ENCODE measurements at places on chromosomes 16 and 17.
A peak's percentile ranks its signal among the peaks of the same experiment; 100 is the strongest.

GRCh38 chr16:65964752-65965151 lies 401.7 kb upstream of the CDH5 start:
- DNase-seq = no peak

- DNase-seq = no peak
Observed at GRCh38 chr17:31508288-31509094, 117.0 kb downstream of the RAB11FIP4 start.

DNA sequence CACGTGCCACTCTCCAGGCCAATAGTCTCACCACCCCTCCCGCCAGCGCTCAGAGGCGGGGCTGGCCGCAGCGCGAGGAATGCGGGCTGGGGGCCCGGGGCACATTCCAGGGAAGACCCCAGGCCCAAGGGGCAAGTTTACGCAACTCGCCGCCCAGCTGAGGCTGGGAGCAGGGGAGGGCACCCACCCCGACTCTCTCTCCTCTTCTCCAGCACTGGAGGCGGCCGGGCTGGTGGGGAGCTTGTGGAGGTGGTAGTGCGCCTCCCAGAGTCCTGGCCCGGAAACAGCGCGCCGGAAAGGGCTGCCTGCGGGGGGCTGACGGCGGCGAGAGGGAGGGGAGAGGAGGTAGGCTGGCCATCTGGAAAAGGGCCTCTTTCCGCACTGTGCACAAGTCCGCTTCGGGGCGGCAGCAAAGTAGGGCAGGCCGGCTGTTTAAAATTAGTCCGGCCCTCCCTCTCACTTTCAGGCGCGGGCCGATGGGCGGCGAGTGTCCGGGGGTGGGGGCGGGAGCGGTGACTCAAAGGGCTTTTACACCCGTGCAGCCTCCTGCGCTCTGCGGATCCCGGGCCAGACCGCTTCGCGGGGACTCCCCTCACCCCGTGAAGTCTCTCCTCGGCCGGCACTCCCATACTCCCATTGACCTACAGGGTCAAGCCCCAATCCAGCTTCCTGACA lies 1.1 kb downstream of the FHOD1 start:
- DNase-seq = peak; percentile 55

DNA sequence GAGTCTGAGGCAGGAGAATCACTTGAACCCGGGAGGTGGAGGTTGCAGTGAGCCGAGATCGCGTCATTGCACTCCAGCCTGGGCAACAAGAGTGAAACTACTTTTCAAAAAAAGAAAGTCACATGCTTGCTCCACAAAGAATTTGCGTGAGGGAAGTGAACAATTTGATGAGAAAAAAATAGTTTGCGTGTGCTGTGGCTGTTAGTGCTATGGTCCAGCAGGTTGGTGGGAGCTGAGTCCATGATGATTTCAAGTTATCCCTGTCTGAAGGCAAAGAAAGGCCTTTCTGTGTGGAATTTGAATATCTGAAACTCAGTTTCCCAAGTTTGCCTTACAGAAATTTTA lies 21.0 kb downstream of the PRCD start:
- DNase-seq = no peak

DNA sequence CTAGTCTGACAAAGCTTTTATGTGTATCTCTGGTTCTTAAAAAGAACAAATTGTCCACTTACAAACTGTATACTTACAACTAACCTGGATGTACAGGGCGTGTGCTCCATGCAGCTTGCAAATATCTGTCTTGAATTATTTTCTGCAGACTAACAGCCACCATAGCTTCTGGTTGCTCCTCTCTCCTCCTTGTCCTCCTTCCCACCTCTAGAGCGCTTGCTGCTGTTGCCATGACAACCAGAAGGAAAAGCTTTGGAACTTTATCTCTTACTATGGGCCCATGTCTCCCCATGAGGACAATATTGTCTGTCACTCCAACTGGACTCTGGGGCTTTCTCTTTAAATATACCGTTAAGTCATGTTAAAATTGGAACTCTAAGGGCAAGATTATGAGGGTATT lies 71.5 kb upstream of the DHX40 start:
- DNase-seq = no peak

- no peak for DNase-seq
Observed at GRCh38 chr16:17251496-17251895, 219.3 kb downstream of the XYLT1 start.

DNA sequence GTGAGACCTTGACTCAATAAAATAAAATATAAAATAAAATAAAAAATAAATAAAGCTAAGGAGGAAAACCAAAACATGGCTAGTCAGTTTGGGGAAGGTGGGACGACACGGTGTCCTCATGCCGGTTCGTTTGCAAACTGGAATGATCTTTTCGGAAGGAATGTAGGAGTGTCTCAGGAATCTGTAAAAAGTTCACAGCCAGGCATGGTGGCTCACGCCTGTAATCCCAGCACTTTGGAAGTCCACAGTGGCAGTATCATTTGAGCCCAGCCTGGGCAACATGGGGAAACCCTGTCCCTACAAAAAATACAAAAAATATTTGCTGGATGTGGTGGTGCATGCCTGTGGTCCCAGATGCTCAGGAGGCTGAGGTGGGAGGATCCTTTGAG lies 14.7 kb upstream of the RPTOR start:
- DNase-seq = no peak

GRCh38 chr17:40530531-40530994 lies 29.1 kb upstream of the TNS4 start:
- no peak for DNase-seq

DNA sequence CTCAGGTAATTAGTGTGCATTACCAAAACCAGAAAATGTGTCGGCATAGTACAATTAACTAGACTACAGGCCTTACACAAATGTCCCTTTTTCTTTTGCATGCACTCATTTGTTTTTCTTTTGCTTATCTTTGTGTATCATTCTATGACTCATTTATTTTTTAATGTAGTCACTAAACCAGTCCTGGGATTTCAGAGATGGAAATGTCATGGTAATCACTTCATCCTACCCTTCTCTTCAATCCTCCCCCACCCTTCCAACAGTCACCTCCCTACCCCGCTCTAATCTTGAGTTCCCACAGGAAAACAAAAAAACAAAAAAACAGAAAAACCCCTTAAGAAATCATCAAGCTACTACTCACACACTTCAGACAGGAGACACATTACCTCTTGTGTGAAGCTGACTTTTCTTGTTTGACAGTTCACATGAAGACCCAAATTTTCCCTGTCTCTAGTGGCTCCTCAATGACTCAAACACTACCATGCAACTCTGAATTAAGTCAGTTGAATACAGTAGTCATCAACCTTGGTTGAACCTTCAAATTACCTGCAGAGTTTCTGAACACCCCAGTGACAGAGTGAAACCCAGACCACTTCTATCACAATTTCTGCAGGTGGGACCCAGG lies 242.4 kb upstream of the SALL1 start:
- DNase-seq = no peak

GRCh38 chr17:41977991-41978390 lies 11.4 kb downstream of the CNP start:
- DNase-seq = no peak

DNA sequence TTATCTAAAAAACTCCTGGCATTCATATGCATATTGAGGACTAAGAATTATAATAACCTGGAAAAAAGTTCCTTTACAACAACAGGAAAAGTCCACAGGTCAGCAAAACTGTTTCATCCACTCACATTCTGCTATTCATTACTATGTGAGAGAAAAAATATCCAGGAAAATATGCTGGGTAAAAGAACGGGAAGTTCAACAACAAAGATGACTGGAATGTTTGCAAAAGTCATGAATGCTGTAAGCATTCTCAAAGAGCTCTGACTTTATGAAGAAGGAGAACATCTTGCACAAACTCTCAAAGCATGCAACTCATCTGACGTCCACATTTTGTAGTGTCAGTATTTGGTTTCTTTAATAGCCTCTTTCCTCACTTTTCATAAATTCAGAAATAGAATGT lies 56.9 kb upstream of the ALDH3A1 start:
- no peak for DNase-seq

- DNase-seq = peak; percentile 94
Observed at GRCh38 chr17:57109393-57110151, 24.5 kb downstream of the AKAP1 start.

GRCh38 chr16:69077251-69077650 lies 28.2 kb upstream of the HAS3 start:
- DNase-seq = no peak
